SIG-M5 (cell line): ENCODE measurements at places on chromosomes 1 and 21.

DNA sequence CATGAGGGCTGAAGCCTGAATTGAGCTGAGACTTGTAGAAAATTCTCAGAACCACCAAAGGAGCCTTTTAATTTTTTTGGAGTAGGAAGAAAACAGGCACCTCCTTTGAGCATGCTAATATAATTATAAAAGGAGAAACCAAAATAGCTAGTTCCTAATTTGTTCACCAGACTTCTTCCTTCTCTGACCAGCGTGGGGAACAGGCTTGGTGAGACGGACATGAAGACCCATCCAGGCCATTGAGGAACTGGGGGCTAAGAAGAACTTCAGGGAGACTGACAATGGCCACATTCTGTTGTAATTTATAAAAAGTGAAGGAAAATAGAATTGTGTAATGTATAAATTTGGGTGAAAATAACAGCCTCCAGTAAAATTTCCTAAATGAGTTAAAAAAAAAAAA is 62.6 kb downstream of the MAN1C1 start:
- no peak for DNase-seq

DNA sequence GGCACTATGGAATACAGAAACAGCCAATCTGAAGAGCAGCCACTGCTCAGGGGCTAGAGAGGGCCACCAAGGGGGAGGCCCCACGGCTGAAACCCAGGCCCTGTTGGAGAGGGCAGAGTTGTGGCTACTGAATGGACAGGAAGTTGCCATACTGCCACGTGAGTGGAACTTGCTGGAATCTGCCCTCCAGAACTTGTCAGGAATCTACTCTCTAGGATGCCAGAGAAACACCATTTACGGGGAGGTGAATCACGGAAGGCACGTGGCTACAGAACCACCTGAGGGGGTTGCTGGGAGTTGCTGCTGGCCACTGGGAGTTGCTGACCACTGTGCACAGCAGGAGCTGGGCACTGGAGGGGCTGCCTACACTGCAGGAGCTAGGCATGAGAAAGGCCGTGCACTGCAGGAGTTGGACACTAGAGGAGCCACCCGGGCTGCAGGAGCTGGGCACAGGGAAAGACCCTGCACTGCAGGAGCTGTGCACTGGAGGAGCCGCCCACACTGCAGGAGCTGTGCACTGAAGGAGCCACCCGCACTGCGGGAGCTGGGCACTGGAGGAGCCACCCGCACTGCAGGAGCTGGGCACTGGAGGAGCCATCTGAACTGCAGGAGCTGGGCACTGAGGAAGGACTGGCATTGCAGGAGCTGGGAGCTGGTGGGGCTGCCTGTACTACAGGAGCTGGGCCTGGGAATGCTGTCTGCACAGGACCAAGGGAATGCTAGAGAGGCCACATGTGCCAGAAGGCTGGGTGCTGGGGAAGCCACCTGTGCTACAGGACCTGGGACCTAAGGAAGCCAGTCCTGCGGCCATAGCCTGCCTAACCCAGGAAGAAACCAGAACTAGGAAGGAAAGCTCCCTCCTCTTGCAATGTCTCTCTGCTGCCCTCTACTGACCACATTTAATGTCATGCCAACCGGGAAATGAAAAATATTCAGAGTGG is 343.4 kb downstream of the MATN1 start:
- no peak for DNase-seq

DNA sequence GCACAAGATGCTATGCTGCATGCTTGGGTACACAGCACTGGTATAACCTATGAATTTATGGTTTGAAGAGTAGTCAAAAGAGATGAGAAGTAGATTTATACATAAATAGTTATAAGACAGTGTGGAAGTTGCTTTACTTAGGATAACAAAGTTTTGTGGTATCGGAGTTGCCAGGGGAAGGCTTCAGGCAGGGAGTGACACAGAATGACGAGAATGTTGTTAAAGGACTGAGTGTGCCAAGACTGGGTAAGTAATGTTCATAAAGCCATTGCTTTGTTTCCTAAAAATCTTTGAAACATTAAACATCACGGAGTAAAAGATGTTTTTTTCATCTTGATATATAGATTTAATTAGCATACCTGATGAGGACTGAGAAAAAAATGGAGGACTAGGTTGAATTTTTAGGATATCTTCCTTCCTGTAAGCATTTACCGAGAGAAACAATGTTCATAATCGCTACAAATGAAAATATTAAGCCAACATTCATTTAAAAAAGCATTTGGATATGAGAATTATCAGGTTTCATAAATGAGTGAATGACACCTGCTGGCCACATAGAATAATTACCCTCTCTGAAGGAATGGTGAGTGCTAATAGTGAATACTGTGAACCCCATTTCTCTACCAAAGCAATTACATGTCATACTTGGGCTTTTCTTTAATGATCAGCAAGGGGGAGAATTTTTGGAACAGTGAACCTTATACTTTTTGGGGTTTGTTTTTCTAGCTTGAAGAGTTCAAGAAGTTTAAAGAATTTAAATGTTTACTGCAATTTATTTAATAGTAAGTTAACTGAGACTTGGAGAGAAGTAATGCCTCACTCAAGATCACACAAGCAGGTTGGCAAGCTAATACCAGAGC is 28.4 kb downstream of the EXTL2 start:
- DNase-seq: no peak

DNA sequence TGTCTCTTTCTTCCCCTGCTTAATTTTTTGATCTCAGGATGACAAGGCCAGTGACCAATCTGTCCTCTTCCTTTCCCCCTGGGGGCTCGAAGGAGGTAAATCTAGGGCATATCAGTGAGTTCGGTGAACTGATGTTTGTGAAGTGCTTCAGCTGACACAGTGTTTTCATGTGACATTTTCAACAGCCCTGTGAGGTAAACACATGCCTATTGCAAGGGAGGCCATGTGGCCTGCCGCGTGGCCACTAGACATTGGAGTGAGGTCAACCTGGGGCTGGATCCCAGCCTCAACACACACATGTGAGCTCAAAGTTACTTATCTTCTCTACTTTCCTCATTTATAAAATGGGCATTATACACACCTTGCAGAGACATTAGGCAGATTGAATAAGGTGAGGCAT is 126.3 kb downstream of the PLPP3 start:
- no peak for DNase-seq

DNA sequence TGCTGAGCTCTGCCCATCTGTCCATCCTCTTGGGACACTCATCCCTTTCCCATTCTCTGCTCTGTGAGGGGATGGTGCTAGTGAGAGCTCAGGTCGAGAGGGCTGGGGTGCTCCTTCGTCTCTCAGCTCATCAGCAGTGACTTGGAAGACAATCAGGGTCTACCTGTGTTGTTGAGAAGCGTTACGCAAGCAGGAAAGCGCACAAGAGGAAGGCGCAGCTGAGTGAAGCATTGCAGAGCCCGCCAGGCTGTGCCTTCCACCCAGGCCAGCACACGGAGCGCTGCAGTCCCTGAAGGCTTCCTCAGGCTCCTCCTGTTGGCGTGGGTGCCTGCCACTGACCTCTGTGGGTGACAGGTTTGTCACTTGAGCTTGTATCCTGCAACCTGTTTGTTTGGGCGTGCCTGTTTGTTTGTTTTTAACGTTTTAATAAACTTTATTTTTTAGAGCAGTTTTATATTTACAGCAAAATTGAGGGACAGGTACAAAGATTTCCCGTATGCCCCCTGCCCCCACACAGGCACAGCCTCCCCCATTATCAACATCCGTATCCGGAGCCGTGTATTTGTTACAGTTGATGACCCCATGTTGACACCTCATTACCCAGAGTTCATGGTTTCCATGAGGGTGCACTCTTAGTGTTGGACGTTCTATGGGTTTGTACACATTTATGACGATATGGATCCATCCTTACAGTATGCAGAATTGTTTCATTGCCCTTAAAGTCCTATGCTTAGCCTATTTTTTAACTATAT is 36.7 kb downstream of the ADARB1 start:
- no peak for DNase-seq

- DNase-seq: no peak
Observed at GRCh38 chr1:223887747-223888418, 42.1 kb upstream of the TP53BP2 start.

GRCh38 chr1:197469620-197470210 is 201.7 kb downstream of the CRB1 start:
- no peak for DNase-seq

DNA sequence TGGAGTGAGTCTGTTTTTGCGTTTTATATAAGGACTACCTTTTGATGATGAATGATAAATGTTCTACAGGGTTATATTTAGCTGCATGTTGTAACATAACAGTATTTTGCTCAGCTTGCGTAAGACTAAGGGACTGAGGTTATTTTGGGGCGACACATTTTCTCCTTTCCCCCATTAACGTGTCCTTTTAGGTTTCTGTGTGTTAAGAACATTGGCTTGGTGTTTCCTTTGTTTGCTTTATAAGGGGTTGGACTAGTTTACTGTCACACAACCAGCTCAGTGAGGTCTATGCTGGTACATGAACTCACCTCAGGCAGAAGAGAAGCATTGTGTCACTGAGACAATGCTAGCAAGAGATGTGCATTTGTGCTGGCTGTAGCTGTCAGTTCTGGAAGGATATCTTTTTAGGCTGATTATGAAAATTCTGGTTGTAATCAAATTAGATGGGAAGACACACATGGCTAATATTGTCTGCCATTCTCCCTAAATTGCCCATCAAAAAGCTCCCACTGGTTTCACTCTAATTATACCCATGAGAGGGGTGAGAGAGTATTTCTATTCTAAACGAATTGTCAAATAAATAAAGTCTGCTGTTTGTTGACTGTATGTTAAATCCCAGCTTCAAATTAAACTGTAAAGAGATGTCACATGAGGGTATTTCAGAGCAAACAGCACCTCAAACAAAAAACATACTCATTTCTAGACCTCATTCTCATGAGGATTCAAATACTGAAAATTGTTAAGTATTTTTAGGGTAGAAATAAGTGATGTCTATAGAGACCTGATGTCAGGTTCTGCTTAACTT is 62.6 kb downstream of the CDC14A start:
- peak; percentile 58 for DNase-seq

- no peak for DNase-seq
Observed at GRCh38 chr1:155086128-155086741, 7.6 kb downstream of the EFNA3 start.
